ENCODE measurements at places on chromosomes 1 and 21.

DNA sequence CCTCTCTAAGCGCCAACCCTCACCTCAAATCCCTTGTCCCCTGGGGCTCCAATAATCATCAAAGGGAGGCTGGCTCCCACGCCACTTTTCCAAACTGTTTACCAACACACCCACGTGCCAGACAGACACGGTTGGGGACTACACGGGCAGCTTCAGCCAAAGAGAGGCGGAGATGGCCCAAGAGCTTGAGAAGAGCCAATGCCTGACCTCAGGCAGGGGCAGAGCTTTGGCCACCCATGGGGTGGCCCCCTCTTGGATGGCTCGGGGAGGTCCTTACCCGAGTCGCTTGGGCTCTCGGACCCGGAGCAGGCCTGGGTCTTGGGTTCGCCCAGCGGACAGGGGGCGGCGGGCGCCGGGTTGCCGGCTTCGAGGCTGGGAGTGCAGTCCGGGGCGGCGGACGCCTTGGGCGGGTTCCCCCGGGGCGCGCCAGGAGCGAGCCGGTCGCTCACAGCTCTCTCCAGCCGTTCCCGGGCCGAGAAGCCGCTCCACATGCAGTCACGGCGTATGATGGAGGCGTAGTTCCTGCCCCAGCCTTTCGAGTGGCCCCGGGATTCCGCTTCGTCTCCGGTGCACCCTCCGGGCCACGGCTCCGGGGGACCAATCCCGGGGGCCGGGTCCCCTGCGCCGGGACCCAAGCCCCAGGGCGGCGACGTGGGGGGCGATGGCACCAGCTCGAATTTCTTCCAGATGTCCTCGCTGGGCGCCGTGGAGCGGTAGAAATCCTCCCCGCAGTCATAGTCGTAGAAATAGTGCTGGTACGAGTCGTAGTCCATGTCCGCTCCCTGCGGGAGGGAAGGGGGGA is 854 bp downstream of the MYCL start:
- DNase-seq: peak; percentile 27

GRCh38 chr1:25958465-25958864 is 39.4 kb downstream of the PAFAH2 start:
- DNase-seq: peak; percentile 90

GRCh38 chr1:223708651-223709268 is 3.6 kb upstream of the CAPN2 start:
- no peak for DNase-seq

DNA sequence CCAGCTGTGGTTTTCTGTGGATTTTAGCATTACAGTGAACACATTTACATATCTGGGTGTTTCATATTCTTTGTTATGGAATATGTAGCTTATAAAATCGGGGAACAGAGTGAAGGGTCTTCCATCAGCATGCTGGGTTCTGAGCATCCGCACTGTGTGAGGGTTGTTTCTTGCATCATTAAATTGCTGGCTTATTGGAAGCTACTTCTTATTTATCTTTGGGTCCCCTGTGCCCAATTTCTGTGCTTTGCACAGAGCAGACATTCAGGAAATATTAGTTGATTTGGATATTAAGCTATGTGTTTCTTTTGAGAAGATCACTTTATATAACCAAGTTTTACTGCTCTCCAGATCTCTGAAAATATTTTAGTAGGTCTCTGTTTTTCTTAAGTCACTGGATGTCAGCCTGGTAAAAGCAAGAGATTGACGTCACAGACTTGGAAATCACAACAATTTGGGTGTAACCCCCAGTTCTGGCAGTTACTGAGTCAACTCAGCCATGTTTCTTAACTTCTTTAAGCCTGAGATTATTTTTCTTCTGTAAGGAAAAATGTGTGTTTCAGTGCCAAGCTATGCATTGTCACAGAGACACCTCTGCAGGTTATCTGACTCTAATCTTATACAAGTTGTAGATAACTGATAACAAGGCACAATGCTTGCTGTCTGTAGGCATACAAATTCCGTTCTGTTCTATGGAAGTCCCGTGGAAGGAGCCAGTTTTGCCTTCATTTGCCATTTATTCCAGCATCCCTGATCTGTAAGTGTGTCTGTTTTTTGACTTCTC is 258.3 kb upstream of the KAZN start:
- DNase-seq: peak; percentile 61

- no peak for DNase-seq
Observed at GRCh38 chr1:233869680-233870079, 34.8 kb upstream of the SLC35F3 start.

DNA sequence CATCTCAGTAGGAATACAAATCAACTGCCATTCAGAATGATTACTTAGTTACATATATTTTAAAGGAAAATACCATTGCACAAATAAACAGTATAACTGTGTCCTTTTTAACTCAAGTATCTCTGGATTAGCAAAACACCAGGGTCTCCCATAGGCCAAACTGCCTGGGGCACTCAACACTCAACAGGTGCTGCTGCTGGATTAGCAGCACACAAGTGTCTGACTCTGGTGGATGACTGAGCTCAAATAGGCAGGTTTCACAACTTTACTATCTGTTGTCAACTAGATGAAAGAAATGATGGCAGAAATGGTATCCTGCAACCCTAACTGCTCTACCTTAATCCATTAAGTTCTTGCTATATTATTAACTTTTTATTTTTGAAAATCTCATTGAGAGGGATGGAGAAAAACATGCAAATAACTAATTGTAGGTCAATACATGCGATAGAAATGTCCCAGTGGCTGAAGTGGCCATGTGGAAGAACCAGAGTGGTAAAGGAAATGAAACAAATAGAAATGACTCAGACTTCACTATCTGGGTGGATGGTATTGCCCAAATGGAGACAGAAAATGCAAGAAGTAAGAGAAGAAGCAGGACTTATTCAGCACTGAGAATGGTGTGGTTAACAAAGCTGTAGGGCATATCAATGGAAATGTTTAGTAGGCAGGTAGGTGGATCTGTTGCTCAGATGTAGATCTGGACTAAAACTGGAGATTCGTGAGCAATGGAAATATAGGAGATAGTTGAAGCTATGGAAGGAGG is 90.8 kb upstream of the CCDC190 start:
- no peak for DNase-seq

DNA sequence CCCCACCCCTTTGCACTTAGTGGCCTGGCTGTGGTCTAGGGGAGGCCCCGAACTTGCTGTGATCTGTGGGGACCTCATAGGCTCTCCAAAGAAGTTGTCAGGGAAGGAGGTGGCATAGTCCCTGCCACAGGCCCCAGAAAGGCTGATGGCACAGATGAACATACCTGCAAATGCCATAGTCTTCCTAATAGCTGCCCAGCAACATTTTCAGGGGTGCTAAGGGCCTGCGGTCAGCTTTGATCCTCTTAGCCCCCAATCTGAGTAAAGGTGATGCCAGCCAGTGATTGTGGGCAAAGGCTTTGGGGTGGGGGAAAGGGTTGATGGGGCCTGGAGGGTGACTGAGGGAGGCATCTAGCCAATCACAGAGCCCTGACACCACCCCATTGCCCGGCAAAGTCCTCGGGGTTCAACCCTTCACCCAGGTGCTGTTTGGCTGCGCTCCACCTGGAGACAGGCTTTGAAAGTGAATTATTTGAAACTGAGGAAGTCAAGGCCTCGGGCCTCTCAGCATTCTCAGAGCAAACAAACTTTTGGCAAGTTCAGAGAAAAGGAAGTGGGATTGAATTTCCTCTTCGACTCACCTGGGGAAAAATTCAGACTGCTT is 35.8 kb downstream of the PAX7 start:
- no peak for DNase-seq

DNA sequence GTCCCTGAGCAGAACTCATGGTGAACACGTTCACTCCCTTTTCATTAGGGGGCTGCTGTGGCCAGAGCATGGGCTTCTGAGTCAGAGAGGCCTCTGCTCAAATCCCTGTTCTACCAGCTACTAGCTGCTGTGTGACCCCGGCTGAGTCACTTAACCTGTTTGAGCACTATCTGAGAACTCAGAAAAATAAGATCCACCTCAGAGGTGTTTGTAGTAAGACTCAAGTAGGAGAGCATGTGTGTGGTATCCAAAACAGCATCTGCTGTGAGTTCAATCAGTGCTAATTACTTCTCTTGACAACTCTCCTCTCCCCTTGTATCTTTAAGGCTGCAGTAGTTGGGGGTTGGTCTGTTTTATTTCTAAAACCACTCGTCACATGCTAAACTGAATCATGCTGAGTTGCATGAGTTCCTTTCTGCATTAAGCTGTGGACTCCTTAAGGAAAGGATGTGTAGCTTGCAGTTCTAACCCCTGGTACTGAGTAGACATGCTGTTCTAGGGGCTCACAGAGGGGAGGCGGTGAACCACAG is 39.7 kb upstream of the JUN start:
- DNase-seq: peak; percentile 51

DNA sequence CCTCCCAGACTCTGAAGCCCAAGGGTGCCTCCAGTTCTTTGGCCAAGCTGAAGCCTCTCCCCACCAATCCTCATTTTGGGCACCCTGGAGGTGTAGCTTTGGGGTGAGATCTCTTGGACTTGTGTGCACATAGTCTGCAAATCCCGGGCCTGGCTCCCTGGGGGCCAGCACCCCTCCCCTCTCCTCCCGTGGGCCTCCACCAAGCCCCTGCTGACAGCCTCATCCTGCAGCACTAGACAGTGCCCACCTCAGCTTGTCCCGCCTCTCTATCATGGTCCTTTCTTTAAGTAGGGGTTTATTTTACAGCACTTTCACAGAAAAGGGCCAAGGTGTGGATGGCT is 3.2 kb downstream of the GJC2 start:
- no peak for DNase-seq

DNA sequence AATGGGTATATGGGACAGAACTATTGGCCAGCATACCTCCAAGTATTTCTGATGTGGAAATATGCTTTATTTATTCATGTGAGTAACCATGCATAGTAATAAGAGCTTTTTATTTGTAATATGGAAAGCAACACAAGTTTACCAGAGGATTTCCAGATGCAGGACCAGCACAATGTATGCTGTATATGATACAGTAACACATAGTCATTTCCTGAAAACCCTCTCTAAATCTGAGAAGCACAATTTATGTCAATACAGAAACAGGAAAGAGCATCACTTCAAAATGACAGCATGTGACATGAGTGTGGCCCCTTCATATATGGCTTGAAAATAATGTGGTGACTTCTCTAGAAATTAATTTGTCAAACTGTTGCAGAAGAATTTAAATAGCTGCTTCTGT is 1134.7 kb upstream of the ADGRL2 start:
- DNase-seq: no peak

GRCh38 chr1:108704496-108704895 is 8.2 kb upstream of the FNDC7 start:
- peak; percentile 73 for DNase-seq

DNA sequence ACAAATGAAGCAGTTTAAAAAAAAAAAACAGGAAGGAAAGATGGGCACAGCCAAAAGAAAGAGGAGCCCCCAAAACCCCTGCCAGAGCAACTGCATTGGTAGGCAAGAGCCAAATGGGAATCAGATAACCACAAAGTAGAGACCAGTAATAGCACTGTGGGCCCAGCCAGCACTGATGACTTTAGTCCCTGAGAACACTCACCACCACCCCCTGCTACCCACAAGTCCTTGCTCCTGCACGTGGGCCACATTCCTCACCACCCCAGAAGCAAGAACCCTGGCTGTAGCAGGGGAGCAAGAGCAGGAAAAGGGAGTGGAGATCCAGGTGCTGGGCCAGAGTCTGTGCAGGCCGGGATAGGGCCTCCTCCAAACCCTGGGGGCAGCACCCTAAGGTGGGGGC is 86.1 kb downstream of the RRAGC start:
- no peak for DNase-seq

DNA sequence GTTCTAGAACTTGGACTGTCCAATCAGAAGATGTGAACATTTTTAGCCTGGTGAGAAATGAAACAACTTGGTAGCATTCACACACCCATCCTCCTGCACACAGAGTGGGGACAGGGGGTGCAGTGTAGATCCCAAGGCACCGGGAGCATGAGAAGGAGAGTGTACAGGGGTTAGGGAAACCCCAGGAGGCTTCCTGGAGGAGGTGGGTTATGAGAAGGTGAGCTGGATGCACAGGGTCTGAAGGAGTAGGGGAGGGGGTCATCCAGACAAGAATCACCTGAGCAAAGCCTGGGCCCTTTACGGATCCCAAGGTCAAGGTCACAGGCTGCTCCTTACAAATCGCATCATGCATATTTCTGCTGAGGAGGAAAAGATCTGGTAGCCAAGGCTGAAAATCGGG is 117.5 kb upstream of the TMPRSS2 start:
- DNase-seq: no peak

- no peak for DNase-seq
Observed at GRCh38 chr1:45926330-45926729, 122.9 kb downstream of the MAST2 start.

- no peak for DNase-seq
Observed at GRCh38 chr1:41835485-41835884, 83.2 kb downstream of the HIVEP3 start.

- DNase-seq: no peak
Observed at GRCh38 chr1:36355811-36356210, 29.9 kb downstream of the STK40 start.

- DNase-seq: peak; percentile 63
Observed at GRCh38 chr1:151416231-151416630, 16.9 kb downstream of the PSMB4 start.

GRCh38 chr1:2277741-2278488 is 49.8 kb downstream of the SKI start:
- DNase-seq: peak; percentile 37

DNA sequence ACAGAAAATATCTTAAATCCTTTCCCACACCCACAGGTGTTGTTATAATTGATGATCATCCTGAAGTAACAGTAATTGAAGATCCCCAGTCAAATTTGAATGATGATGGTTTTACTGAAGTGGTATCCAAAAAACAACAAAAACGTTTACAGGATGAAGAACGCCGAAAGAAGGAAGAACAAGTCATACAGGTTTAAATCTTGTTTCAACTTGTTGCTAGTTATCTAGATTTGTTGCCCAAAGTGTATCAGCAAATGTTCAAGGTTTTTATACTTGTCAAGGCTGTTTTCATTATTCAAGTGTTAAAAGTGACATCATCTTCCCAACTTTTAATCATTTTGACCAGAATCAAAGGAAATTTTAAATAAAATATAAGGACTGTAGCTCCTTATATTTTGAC is 64.7 kb downstream of the PRRC2C start:
- no peak for DNase-seq

DNA sequence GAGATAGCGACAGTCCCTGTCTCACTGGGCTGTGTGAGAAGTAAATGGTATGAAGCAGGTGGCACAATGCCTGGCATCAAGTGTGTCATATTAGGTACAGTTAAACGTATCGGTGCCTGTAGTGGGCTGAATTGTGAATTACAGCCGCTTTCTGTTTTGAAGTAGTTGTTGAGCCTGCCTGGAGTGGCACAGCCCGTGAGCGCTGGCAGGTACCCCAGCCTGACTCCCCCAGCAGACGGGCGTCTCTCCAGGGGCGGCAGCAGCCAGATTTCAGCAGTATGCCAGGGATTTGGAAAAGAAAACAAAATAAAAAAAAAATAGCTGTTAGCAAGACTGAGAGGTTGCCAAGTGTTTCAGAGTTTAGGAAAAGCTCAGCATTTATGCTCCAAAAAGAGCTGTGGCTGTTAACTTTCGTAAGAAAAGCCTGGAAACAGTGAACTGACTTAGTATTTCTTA is 26.6 kb upstream of the GPR153 start:
- peak; percentile 33 for DNase-seq

DNA sequence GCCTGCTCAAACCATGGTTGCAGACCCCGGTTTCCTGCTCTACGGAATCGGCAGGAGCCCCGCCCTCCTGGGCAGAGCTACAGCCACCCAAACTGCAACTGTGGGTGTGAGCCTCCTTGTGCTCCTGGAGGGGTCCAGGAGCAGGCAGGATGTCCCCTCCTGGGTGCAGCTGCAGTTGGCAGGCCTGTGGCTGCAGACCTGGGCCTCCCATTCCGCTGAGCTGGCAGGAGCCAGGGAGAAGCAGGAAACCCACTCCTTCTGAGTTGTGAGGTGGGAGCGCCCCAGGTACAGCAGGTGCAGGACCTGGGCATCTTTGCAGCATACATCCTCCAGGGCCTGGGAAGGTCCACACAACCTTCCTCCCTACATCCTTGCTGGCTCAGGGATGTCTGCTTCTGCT is 578.7 kb upstream of the USP24 start:
- DNase-seq: no peak

All from AG10803 (cell line).